ENCODE measurements at places on chromosomes 2 and 18.

- DNase-seq = no peak
These were observed 218.2 kb downstream of the AGPS start for GRCh38 chr2:177610813-177611212.

GRCh38 chr2:127818794-127819425 is 7.9 kb upstream of the WDR33 start:
- DNase-seq = no peak

DNA sequence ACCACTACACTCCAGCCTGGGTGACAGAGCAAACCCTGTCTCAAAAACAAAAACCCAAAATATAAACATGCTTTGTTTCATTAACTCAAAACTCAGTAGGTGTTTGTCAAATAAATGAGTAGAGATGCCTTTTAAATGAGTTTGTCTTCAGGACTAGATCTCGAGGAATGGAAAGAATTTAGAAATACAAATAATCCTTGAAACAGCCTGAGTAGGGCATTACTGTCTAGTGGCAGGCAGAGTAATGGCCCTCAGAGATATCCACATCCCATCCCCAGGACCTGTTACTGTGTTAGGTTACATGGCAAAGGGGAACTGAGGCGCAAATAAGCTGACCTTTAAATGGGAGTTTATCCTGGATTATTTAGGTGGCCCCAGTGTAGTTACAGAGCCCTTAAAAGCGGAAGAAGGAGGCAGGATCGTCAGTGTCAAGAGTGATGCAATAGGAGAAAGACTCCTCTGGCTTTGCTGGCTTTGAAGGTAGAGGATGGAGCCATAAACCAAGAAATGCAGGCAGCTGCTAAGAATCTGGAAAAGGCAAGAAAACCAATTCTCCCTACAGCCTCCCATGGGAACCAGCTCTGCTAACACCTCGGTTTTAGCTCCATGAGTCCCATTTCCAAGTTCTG is 63.0 kb downstream of the CABLES1 start:
- DNase-seq = no peak

DNA sequence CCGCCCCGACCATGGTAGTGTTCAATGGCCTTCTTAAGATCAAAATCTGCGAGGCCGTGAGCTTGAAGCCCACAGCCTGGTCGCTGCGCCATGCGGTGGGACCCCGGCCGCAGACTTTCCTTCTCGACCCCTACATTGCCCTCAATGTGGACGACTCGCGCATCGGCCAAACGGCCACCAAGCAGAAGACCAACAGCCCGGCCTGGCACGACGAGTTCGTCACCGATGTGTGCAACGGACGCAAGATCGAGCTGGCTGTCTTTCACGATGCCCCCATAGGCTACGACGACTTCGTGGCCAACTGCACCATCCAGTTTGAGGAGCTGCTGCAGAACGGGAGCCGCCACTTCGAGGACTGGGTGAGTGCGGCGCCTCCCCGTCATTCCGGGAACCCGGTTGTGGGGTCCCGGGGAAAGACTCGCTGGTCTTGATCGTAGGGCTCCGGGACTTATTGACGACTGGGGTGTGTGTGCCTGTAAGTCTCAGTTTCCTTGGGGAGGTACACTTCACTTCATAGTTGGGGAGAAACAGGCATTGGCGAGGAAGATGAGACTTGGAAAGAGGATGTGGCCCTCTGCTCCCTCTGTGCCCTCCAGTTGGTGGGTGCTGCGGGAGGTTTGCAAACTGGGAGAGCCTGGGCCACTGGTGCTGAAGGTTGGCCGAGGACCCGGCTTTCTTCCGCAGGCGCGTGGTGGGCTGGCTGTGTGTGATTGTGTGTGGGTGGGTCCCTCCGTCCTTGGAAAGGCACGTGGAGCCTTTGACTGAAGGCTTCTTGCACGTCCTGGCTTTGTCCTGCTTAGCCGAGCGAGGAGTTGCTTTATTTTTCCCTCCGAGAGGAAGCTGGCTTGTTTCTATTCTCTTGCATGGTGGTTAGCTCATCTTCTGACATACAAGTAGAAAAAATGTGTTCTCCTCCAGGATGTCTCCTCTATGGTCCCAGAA is 886 bp downstream of the PRKCE start:
- DNase-seq = no peak

GRCh38 chr2:1601471-1602277 is 142.6 kb downstream of the PXDN start:
- no peak for DNase-seq

- DNase-seq = no peak
These were observed 88.1 kb downstream of the MCFD2 start for GRCh38 chr2:46827274-46828134.

All from NCI-H460 (cell line).